ENCODE measurements at places on chromosomes 5 and 9.

GRCh38 chr9:35681341-35682002 lies 7.7 kb downstream of the CA9 start:
- no peak for DNase-seq

DNA sequence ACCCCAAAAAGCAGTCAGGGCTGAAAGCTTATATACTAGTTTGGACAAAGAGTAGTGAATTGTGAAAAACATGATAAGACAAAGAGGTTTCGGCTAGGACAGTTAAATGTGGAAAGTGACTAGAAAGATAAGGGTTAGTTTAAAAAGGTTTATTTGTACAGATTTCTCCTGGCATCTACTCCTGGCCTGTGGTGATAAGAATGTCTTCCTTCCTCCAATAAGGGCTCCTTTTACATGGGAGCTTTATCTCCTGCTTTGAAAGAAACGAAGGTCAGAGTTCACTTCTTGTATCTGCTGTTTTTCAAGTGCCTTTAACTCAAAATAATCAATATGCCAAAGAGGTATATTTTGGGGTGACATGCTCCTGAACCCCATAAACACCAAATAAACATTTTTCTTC lies 776.1 kb upstream of the COX7C start:
- no peak for DNase-seq

- no peak for DNase-seq
These were observed 23.6 kb downstream of the UBAP2 start for GRCh38 chr9:34025062-34025461.

DNA sequence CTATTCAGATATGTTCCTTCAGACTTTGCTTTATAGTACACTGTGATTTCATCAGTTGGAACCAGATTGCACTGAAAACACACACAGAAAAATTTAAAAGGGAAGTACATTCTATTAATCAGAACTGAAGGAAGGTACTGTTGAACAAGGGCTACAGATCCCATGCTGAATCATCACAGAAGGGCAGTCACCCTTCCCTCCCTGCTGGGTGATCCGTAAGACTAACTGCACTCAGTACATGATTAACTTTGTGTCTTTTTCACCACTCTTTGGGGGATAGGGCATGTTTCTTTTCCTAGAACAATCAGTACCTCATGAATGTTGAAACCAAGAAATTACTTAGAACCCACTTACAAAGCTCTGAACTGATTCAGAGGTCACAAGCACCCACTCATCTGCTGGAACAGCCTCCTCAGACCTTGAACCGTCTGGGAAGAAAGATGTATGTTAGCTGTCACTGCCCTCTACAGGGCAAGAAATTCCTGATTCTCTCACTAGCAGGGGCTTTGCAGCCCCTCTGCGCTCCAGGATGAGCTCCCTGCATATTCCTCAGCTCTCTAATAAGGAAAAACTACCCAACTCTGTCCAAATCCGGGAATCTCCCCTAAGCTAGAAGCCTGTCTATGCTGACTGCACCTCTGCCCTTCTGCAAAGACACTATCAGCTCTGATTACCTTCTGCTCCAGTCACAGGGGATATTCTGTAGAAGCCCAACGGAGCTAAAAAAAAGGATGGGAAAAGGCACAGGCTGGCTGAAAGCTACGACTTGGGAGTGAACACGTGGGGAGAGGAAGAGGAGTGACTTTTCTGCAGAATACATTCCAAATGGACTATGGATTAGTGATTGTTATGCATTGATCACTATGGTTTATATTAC lies 51.0 kb downstream of the IARS1 start:
- DNase-seq, result no peak

DNA sequence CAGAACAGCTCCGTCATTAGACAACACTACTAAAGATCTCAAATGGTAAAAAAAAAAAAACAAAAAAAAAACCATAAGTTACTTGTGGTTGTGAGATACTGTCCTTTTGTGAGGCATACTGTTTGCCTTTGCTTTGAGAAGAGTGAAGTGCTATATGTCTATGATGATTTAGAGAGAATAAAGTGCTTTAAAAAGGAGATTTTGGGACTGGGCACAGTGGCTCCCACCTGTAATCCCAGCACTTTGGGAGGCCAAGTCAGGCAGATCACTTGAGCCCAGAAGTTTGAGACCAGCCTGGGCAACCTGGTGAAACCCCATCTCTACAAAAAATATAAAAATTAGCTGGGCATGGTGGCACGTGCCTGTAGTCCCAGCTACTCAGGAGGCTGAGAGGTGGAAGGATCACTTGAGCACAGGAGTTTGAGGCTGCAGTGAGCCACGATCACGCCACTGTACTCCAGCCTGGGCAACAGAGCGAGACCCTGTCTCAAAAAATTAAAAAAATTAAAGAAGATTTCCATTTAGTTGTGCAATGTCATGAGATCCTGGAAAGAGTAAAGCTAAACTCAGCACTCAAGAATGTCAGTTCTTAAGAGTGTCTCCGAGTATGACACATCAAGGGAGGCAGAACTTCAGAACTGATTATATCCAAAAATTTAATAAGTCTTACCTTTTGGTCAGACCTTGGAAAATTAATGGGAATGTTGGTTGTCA lies 87.3 kb downstream of the PRDM6 start:
- DNase-seq, result no peak

GRCh38 chr5:60297658-60298057 lies 402.3 kb downstream of the DEPDC1B start:
- DNase-seq, result no peak

GRCh38 chr5:6861667-6862066 lies 148.4 kb downstream of the TENT4A start:
- DNase-seq, result no peak

GRCh38 chr9:107815782-107816560 lies 326.4 kb upstream of the KLF4 start:
- no peak for DNase-seq

DNA sequence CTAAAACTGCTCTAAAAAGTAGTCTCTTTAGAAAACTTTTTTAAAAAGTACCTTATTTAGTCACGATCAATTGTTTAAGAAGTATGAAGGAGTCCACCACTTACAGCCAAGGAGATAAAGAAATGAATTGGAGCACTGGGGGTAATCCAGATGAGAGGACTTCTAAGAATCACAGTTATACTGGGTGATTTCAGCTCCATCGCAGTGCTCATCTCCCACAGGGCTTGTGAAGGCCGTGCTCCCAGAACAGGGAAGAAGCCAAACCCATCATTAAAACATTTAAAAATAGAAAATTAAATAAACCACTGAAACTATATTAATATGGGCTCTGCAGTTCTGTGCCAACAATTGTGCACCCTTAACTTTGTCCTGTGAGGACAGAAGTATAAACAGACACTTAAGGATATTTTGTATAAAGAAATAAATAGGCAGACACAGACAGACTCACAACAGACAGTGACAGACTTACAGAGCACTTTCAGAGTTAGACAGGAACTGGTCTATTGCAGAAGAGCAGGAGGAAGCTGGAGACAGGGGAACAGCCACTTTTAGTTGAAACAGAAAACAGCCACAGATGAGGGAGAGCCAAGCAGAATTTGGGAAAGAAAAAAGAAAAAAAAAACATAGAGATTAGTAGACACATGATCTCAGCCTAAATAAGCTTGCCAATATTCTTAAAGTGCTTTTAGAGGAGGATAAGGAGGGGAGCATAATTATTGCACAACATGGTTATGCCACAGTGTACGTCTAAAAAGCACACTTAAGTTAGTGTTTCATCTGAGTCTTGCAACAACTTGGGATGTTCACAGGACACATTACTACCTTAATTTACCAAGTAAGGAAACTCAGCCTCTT lies 81.8 kb downstream of the FBXO38 start:
- no peak for DNase-seq

DNA sequence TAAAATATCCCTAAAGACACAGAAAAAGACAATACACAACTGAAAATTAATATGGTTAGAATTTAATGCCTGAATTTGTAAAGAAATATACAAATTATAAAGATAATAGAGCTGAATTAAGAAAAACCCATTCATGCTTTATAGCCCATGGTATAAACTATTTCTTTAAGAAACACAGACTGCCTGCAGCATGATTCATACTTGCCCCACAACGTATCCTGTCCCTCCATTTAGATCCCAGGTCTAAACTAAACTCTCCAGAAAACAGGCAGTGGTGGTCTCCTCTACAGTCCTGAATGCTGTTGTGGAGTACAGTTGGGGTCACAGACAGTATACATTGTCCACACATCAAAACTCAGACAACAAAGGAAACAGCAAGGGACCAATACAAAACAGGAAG lies 24.8 kb downstream of the IL6ST start:
- no peak for DNase-seq

- no peak for DNase-seq
These were observed 122.6 kb upstream of the BASP1 start for GRCh38 chr5:17094830-17095229.

GRCh38 chr5:91875196-91875779 lies 492.2 kb upstream of the ARRDC3 start:
- DNase-seq, result no peak

DNA sequence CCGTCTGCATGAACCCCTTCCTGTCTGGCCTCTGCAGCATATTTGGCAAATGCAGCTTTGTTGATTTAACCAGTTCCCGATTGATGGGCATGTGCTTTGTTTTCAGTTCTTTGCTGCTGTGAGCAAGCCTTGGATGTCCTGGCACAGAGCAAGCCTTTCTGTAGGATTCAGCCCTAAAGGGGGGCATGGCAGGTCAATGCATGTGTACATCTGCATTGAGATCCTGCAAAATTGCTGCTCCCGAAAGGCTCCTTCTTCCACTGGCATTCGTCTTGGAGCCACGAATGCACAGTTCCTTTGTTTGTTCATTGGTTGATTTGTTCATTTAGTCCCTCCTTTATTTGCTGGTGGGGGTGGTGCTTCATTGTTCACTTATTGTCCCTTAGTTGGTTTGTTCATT lies 34.8 kb downstream of the COL5A1 start:
- DNase-seq, result no peak

DNA sequence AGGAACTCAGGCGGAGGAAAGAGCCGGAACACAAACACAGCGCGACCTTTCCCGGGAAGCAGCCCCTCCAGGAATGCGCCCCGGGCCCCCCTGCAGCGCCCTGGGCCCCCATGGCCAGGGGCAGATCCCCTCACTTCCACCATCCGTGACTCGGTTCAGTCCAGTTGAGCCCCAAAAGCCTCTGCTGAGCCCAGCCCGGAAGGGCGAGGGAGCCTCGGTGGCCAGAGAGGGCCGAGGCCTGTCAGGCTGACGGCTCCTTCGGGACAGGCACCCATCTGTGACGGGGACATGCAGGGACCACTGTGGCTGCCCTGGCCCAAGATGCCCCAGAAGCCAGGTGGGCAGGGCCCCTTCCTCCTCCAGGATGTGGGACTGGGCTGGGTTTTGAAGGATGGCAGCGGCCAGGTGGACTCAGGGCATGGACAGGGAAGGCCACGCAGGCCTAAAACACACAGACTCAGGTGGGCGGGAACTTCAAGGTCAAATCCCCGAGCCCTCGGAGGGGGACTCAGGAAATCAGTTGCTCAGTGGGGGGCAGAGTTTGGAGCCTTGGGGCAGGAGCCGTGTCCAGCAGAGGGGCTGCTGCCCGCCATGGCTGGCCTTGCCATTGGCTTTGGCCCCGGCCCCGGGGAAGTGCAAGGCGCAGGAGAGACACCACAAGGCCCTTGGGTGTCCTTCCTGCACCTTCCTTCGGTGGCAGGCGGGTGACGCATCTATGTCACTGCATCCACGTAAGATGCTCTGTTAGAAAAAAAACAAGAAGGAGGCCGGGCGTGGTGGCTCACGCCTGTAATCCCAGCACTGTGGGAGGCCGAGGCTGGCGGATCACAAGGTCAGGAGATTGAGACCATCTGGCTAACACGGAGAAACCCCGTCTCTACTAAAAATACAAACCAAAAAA lies 29.7 kb upstream of the ABO start:
- DNase-seq, result no peak

GRCh38 chr9:96150324-96151227 lies 151.4 kb downstream of the HSD17B3 start:
- no peak for DNase-seq

DNA sequence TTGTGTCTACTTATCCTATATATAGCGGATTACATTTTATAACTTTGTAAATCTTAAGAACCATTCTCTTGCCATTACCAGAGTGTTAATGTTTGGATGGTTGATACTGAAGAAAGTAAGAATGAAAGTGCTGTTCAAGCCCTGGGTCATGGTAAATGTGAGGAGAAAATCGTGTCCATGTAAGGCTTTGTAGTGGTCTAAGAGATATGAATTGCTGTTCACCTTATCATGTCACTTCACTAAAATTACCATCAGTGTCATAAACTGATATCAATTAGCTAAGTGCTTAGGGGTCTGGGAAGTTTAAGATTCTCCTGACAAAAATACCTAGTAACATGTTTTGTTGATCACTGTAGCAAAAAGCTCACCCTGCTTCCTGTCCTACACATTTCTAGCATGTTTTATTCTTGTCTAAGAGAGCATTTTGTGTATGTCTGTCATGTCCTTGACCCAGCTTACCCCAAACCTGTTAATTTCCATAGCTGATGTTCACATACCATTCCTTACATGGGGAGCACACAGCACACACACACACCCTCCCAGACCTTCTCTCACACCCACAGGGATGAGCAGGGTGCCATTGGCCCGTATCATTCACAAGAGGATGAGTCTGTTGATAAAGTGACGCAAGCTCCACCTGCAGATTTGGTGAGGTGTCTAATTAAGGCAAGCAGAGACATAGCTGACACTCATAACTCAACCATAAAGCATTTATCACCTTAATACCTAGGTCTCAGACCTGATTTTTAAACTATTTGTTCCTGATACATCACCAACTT lies 125.1 kb upstream of the PAM start:
- DNase-seq, result no peak

- no peak for DNase-seq
These were observed 26.0 kb downstream of the JAKMIP2 start for GRCh38 chr5:147756566-147756965.

GRCh38 chr5:137867664-137868063 lies at the start of gene MYOT:
MYOT (plus strand) TSS chr5:137867860; CDS start chr5:137870652, 2,792 bp downstream.
- DNase-seq, result no peak

DNA sequence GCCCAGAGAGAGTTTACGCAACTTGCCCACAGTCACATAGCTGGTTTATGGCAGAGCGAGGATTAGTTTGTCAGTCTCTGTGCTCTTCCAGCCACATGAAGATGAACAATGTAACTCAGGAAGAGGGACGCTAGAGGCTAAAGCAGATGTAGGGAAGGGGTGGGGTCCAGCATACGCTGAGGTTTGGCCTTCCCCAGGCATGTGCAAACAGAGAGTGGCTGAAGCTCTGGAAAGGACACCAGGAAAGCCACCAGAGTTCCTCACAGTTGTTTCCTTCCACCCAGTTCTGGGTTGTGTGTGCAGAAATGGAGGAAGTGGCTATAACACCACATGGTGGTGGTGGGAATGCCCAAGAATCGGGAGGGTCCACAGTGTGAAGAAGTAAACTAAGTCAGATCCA lies 60.0 kb downstream of the SNX18 start:
- no peak for DNase-seq

All from HEK293T (cell line).